ENCODE measurements at places on chromosomes 1 and 21.

GRCh38 chr1:48109390-48110013, 112.3 kb upstream of the TRABD2B start:
- DNase-seq: peak; percentile 50

GRCh38 chr1:201594575-201595245, 55.8 kb downstream of the NAV1 start:
- peak; percentile 36 for DNase-seq

DNA sequence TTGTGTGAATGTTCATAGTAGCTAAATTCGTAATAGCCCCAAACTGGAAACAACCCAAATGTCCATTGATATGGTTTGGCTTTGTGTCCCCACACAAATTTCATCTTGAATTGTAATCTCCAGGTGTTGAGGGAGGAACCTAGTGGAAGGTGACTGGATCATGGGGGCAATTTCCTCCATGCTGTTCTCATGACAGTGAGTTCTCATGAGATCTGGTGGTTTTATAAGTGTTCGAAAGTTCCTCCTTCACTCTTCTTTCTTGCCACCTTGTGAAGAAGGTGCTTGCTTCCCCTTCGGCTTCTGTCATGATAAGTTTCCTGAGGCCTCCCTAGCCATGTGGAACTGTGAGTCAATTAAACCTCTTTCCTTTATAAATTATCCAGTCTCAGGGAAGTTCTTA, 11.3 kb downstream of the UBE2G2 start:
- no peak for DNase-seq

DNA sequence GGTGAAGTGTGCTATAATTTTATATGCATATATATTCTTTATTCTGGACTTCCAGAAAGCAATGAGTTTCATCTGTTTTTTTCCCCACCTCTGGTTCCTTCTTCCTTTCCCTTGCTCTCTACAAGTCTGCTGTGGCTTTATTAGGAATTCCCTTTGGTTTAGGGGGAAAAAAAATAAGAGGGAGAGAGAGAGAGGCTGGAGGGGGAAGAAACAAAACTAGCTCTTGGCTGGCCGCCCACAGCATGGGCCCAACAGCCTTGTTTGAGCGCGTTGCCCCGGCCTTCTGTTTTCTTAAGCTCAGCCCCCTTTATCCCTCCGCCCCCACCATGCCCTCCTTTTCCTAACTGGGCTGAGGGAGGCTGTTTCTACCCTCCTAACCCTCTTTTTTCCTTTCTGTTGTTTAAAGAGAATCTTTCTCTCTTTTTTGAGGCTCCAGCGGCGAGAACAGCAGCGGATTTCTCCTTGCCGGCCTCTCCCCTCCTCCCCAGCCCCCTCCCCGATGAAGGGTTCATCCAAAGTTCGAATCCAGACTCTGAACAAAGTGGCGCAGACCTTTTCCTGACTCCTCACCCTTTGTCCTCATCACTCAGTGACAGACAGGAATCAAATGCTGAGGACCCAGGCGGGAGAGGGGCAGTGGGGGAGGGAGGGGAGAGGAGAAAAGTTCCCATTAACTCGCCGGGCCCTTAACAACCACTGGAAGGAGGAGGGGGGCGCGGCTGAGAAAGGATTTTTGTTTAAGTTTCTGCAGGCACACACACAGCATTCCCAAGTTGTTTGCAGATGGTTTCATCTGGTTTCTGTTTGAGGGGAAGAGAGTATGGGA, 29.7 kb downstream of the PBX1 start:
- DNase-seq: peak; percentile 93

DNA sequence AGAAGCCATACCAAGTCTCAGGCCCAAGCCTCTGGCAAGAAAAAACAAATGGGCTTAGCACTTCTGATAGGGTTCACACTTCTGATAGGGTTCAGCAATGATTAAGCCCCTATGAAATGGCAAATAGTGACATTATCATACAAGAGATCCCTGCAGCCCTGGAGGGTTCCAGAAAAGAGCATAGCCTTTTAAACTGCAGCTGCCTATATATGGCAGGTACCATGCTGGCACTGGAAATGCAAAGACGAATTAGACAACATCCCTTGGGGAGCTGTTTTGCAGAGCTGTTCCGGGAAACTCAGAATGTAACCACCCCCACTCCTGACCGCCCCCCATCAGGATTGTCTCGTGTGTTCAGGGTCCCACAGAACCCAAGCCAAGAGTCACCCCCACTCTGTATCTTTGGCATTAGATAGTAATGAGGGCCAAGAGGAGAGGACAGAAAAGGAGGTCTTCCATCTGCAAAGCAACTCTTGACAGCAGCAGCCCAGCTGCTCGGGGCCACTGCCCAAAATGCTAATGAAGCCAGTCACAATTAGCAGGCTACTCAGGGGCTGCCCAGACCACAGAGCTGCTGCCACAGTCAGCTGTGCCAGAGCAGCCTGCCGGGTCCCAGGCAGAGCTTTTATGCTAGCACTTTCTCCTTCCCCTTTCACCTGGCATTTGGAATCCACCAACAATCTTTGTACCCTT, 50.9 kb downstream of the ITPKB start:
- no peak for DNase-seq

GRCh38 chr1:20367116-20367585, 76.5 kb downstream of the VWA5B1 start:
- peak; percentile 39 for DNase-seq

Data from fibroblast of skin of abdomen (primary cell).